Left kidney (tissue), 8 donors: ENCODE measurements at places on chromosomes 1 and 21. TPM values are rescaled to one million over a fixed set of nuclear protein-coding genes. Genes with fewer than 3 reads are reported as not detected.

The SSX2IP gene
- polyA plus RNA-seq = 48.5 TPM

The LCE1D gene
- not detected for polyA plus RNA-seq

The PTPRF gene
- 240 TPM for polyA plus RNA-seq

The C1QB gene
- polyA plus RNA-seq = 5.3 TPM

The NHLH1 gene
- polyA plus RNA-seq = 0.22 TPM

The SLC30A10 gene
- polyA plus RNA-seq = 0.23 TPM

The PCBP3 gene
- polyA plus RNA-seq = 2.0 TPM

The OR2L2 gene
- polyA plus RNA-seq = 0.13 TPM

DNA sequence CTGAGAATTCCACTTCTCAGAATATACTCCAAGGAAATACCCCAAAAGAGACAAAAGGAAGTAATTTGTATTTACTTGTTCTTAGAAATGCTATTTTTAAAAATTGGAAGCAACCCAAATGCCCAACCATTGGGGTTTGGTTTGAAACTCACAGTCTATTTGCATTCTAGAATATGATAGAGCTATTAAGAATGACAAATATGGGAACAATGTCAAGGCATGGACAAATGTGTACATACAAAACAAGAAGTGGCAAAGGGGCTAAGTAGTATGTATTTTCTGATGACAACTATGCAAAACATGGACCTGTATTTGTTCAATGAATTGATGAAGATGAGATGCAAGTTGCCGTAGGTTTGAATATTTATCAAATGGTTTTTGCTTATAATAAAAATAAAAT, 32.8 kb downstream of the KCNA2 start:
- no peak for DNase-seq

- no peak for DNase-seq
These were observed 116.1 kb downstream of the DENND1B start for GRCh38 chr1:197659171-197659570.

GRCh38 chr1:38677311-38677710, 182.3 kb downstream of the RRAGC start:
- DNase-seq = no peak

- no peak for DNase-seq
These were observed 35.5 kb downstream of the COQ8A start for GRCh38 chr1:226975259-226976250.

GRCh38 chr1:109969146-109969829, 15.3 kb upstream of the AHCYL1 start:
- DNase-seq = no peak

- no peak for DNase-seq
These were observed 48.3 kb downstream of the GNB1 start for GRCh38 chr1:1842360-1843146.

GRCh38 chr1:245520611-245521010, 365.8 kb downstream of the KIF26B start:
- DNase-seq = no peak

DNA sequence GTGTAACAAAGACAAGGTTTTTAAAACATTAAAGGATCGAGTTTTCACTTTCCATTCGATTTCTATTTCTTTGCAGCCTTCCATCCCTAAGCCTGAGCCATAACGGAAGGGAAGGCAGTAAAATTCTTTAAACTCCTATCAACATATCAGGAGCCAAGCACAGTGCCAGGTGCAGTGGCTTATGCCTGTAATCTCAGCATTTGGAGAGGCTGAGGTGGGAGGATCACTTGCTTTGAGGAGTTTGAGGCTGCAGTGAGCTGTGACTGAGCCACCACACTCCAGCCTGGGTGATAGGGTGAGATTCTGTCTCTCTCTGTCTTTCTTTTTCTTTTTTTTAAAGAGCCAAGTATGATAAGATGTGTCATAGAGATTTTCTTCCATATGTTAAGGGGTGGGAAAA, 217.5 kb upstream of the GREM2 start:
- no peak for DNase-seq

GRCh38 chr1:237071641-237072420, 29.8 kb downstream of the RYR2 start:
- DNase-seq = no peak

DNA sequence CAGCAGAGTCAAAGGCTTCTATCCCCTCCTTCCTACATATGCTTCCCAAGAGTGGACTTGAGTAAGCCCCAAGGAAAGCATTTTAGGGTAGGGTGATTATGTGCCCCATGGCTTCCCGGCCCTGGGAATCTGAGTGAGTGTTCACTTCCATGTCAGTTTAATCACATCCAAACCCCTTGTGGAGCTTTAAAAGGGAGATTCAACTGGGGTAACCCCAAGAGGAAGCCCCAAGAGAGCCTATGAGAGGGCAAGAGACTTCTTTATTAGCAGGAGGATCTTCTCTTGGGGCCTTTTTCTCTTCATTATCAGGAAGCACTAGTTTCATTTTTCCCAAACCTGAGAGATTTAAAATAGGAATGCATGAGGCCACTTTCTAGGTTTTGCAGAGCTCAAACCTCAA, 97.0 kb upstream of the IRF2BP2 start:
- DNase-seq = no peak

- no peak for DNase-seq
These were observed 10.1 kb downstream of the YARS1 start for GRCh38 chr1:32806910-32807523.

DNA sequence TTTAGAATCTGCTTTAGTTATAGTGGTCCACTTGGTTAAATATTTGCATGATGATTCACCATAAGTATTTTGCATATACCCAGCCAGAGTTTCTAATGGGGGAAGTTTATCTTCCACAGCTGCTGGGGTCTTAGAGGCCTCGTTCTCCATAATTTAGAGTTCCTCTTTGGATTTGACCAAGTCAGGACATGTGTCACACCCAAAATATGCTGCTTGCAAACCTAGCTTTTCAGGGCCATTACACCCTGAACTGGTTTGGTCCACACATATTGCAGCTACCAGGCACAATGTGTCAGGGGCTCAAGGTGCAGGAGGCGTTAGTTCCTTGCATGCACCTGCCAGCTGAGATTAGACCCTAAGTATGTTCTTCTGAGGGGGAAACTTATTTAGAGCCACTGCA, 17.1 kb upstream of the FMO4 start:
- no peak for DNase-seq

DNA sequence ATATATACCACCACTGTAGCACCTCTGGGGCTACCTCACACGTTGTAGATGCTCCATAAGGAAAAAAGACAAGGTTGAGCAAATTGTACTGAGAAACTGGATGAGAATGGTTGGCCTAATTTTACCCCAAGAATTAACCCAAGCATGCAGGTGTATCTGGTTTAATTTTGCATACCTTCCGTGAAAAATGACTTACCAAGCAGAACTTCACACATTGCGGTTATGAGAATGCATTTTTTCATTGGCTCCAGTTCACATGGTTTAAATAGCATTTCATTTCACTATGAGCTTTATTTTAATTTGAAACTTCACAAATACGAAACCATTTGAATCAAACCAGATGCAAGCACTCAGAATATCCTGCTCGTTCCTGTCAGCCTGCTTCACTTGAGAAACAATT, 512.2 kb downstream of the LTN1 start:
- no peak for DNase-seq

GRCh38 chr1:186978596-186979556, 150.1 kb downstream of the PLA2G4A start:
- DNase-seq = no peak
